Activated T-cell treated with anti-CD3 and anti-CD28 coated beads for 48 hours (primary cell): ENCODE measurements at places on chromosomes 5 and 9.

- DNase-seq, result no peak
These were observed 126.3 kb downstream of the HMHB1 start for GRCh38 chr5:143938230-143938629.

- DNase-seq, result no peak
These were observed 24.9 kb downstream of the LPCAT1 start for GRCh38 chr5:1498623-1499416.

- DNase-seq, result no peak
These were observed 121.6 kb downstream of the ADAMTSL1 start for GRCh38 chr9:18595597-18595996.

- DNase-seq, result no peak
These were observed 992 bp downstream of the SPACA9 start for GRCh38 chr9:132879457-132880323.

GRCh38 chr5:999032-999501 lies 9.5 kb upstream of the NKD2 start:
- DNase-seq, result no peak

DNA sequence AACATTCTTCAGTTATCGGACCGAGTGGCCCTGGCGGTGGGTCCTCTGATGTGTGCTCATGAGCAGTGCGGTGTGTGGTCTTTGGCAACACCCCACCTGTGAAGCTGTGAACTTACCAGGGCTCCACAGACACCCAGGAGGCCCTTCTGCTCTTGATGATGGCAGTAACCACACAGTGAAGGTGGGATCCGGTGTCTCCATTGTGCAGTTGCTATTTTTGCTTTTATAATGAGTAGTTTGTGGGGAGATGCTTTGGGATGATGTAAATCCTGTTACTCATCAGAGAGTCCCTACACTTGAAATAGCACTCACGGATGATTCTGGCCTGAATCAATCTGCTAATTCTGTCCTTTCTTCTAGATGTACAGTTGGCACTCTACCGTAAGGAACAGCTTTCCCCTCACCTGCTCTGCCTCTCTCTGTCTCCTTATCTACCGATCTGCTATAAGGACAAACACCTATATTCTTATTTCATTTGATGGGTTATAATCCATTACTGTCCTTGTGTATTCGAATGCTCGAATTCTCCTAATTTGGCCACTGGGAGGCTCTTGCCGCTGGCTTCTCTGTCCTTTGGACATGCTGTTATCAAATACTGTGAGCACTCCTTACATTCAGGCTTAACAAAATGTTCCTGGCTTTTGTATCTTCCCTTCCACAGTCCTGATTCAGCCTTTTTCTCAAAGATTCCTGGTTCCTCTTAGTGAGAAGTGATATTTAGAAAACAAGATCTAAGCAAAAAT lies 20.2 kb downstream of the ATPSCKMT start:
- DNase-seq, result no peak

DNA sequence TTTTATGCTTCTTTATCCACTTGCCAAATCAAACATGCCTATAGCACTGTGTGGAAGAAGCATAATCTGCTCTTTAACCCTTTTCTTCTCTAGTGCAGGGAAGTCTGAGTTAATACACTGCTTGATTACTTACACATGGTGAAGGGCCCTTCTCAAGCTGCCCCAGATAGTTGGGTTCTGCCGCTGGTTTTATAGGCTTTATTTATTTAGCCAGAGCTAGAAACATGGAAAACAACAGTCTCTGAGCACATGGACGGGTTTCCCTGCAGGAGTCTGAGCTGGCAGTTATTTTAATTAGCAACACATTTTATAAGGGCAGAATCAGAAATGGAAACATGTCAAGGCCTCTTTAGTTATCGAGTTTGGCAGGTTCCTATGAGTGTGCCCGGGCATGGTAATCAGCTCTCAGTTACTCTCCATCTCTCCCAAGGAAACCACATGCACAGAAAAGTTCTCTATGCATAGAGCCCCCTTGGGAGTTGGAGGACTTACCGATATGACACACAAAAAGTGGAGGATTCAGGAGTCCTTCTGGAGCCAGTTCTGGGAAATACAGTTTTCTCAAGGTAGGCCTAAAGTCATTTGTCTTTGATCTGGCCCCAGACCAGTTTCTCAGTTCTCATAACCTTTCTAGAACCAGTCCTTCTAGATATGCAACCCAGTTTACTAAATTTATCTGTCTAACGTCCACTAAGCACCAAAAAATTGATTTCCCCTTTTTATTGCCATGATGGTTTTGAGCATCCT lies 564.8 kb downstream of the ACTL7B start:
- DNase-seq, result no peak

DNA sequence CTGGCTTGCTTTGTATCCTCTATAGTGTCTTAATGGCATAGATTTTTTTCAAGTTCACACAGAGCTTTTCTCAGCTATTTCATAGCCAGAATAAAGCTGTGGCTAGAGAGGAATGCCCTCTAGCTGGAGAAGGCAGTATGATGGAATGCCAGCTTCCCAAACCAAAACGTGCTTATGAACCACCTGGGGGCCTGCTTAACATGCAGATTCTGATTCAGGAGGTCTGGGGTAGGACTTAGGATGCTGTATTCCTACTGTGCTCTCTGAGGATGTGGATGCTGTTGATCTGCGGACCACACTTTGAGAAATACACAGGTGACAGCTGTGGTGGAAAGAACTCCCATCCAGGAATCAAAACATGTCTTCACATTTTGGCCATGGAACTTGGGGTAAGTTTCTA lies 49.9 kb upstream of the DPYSL3 start:
- no peak for DNase-seq

DNA sequence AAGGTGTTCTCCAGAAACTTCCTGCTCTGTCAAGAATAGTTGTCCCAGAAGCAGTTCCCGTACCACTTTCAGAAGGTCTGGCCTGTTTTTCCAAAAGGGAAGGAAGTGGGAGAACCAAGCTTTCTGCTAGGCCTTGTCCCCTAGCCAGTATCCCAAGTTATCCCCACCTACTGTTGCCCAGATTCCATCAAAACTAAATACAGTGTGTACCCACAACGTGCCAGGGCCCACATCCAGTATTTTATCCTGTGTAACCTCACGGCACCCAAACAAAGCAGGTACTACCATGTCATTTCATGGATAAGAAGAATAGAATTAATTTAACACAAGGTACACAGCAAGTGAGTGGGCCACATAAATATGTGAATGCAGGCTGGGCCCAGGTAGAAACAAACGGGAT lies 126.2 kb downstream of the CDK5RAP2 start:
- no peak for DNase-seq
